ENCODE measurements at places on chromosomes 2 and 18. TPM values are rescaled to one million over a fixed set of nuclear protein-coding genes. Genes with fewer than 3 reads are reported as not detected.

The DSC3 gene
- 0.36 TPM for total RNA-seq

The FZD7 gene
- total RNA-seq = 48.7 TPM

The TUBA3D gene
- not detected for total RNA-seq

The LIPG gene
- 10.0 TPM for total RNA-seq

The MRPS5 gene
- total RNA-seq = 49.5 TPM

The NCKAP5 gene
- total RNA-seq = 25.3 TPM

The CYBRD1 gene
- total RNA-seq = 16.3 TPM

The CCDC141 gene
- 2.6 TPM for total RNA-seq

The HOXD12 gene
- total RNA-seq = not detected

The ZNF638 gene
- 386 TPM for total RNA-seq

The C1GALT1C1L gene
- 0.27 TPM for total RNA-seq

The MAB21L4 gene
- total RNA-seq = not detected

The IKZF2 gene
- total RNA-seq = 17.7 TPM

The FAP gene
- total RNA-seq = 24.0 TPM

The YWHAQ gene
- 467 TPM for total RNA-seq

The RTKN gene
- total RNA-seq = 11.0 TPM

The VWC2L gene
- total RNA-seq = 4.3 TPM

The CFAP210 gene
- total RNA-seq = 1.5 TPM

The COL4A4 gene
- 3.0 TPM for total RNA-seq

The MYO3B gene
- total RNA-seq = 1.2 TPM

The LYG2 gene
- total RNA-seq = not detected

The FAM237A gene
- total RNA-seq = not detected

The CELF4 gene
- total RNA-seq = 62.9 TPM

The LIMS4 gene
- 0.45 TPM for total RNA-seq

The OR6B3 gene
- not detected for total RNA-seq

The ACMSD gene
- total RNA-seq = not detected

The SLC11A1 gene
- 1.5 TPM for total RNA-seq
